CD4-positive, alpha-beta T cell treated with Interleukin-10 for 1 hour (primary cell): ENCODE measurements at places on chromosomes 16 and 17.

- DNase-seq = no peak
Measured at GRCh38 chr17:81444610-81445339, 49.5 kb downstream of the BAHCC1 start.

DNA sequence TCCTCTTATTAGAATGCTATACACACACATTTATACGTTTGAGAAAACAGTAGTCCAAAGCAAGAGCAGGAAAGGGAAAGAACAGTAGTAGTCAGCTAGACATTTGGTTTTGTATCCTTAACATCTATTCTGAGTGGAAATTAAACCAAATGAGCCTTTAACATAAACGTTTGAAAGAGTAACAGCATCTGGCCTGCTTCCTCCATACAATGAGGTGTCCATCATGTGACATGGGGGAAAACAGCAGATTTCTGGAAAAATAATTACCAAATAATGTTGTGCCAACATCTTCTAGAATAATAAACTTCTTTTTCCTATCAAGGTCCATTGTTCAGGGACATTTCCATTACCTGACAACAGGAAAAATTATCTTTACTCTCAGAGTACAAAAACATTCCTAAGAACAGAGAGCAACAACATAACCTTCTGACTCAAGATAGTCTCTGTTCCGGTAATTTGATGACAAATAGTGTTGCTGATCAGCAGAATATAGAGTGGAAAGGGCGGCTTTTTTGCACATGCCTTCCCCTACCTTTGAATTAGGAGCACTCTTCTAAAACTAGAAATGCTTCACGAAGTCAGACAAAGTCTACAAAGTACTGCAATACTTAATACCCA lies 20.2 kb downstream of the CYTH1 start:
- peak; percentile 40 for DNase-seq

DNA sequence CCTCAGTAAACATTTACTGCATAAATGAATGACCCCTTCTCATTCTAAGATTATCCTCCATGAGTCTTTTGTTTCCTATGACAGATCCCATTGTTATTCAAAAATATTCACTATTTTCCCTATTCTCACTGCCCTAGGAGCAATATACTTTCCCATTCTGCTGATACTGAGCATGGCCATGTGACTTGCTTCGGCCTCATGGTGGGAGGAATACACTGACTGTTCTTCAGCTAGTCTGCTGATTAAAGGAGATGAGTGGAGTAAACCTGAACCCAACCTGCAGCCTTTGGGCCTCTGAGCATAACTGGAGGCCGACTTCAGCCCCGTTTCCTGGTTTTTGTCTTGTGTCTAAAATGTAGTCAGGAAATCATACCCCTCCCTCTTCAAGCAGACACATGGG lies 531.8 kb upstream of the SALL1 start:
- DNase-seq = no peak

GRCh38 chr16:27826081-27826892 lies 237.2 kb downstream of the GSG1L start:
- DNase-seq = no peak

GRCh38 chr17:63792055-63792729 lies 18.2 kb downstream of the DDX42 start:
- DNase-seq = no peak

DNA sequence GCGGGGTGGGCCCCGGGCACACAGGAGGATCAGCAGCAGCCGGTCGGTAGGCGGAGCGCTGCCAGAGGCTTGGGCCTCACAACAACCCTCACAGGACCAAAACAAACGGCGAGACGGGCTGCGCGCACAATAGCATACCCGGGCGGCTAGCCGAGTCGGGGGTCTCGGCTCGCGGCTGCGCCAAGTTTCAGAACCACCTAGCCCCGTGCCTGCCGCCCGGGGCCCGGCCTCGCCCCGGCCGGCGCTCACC lies 732 bp downstream of the ULK2 start:
- peak; percentile 49 for DNase-seq

GRCh38 chr16:69444873-69445517 lies 20.6 kb downstream of the CYB5B start:
- DNase-seq = no peak

- DNase-seq = peak; percentile 61
Measured at GRCh38 chr17:47978324-47978723, 7.4 kb downstream of the CDK5RAP3 start.

GRCh38 chr17:61406971-61407911 lies 7.6 kb downstream of the TBX2 start:
- DNase-seq = no peak

DNA sequence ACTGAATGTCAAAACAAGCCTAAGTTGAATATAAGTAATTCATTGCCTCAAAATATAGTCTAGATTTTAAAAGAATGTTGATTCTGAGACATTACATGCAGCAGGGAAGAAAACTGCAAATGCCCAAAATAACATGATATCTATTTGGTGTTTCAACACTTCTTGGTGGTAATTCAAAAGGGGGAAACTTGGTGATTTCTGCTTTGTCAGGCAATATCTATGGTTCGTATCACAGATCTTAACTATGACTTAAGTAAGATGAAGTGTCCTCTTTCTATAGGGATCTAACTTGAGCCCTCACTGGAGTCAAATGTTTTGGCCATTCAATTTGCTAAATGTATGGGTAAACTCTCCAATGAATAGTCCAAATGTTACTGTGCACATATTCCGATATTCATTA lies 44.6 kb downstream of the GNA13 start:
- DNase-seq = no peak

GRCh38 chr16:24853830-24854229 lies 8.1 kb downstream of the SLC5A11 start:
- no peak for DNase-seq

DNA sequence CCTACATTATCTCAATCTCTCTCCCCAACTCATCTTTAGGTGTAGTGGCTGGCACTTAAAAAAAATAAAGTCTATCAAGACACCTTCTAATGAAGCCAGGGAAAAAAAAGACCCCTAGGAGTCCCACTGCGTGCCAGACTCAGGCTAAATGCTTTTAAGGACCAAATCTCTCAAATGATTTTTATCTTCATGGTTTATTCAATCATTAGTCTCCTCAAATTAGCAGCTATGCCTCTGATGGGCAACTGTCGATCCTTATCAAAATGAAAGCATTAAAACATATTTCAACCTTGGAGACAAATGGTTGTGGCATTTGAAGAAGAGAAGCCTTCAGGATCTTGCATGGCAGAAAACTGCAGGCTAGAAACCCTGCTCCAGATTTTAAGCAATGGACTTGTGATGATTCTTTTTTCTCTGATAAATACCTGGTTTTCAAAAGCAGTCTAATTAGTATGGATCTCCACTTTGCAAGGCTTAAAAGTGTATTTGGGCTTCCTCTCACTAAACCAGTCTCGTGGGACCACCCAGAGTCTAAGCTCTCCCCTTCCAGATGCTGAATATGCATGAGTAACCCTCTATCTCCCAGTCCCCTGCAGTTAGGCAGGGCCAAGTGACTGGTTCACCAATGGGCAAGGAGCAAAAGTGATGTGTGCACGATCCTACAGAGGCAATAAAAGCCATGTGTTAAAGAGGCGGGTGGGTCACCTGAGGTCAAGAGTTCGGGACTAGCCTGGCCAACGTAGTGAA lies 14.9 kb downstream of the ITPRIPL2 start:
- DNase-seq = no peak

DNA sequence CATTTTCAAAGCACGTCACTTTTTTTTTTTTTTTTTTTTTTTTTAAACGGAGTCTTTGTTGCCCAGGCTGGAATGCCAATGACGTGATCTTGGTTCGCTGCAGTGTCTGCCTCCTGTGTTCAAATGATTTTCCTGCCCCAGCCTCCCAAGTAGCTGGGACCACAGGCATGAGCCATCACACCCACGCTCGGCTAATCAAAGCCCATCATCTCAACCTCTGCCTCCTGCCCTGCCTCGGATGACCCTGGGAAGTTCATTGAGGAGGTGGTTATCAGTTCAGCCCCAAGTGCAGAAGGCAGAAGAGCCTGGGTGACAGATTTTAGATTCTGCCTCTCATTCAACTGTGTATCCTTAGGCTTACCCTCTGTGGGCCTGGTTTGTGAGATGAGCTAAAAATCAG lies 484.9 kb upstream of the EEF2KMT start:
- DNase-seq = no peak

- no peak for DNase-seq
Measured at GRCh38 chr16:66137853-66138252, 228.6 kb upstream of the CDH5 start.

- DNase-seq = no peak
Measured at GRCh38 chr16:86618431-86619238, 40.3 kb downstream of the FOXL1 start.

- DNase-seq = peak; percentile 12
Measured at GRCh38 chr16:75305364-75306098, 54.1 kb upstream of the BCAR1 start.

DNA sequence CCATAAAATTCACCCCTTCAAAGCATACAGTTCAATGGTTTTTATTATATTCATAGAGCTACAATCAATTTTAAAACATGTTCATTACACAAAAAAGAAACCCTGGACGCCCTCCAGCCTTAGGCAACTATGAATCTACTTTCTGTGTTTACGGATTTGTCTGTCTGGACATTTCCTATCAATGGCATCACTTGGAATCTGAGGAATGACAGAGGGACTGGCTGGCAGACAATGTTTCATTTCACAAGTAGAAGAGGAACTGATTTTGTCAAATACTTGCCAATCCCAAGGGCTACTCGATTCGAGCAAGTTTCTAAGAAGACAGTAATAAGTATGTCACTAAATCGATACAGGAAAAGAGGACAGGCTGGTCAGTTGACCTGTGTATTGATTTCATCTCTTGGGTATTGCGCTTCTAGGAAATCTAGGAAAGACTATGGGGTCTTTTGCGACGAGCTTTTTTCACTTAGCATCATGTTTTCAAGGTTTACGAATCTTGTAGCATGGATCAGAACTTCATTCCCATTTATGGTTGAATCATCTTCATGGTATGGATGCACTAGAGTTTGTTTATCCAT lies 56.6 kb downstream of the RGS9 start:
- no peak for DNase-seq

- no peak for DNase-seq
Measured at GRCh38 chr16:72588551-72588950, 416.6 kb upstream of the PMFBP1 start.

- DNase-seq = no peak
Measured at GRCh38 chr17:8894202-8894671, 26.8 kb upstream of the PIK3R6 start.

DNA sequence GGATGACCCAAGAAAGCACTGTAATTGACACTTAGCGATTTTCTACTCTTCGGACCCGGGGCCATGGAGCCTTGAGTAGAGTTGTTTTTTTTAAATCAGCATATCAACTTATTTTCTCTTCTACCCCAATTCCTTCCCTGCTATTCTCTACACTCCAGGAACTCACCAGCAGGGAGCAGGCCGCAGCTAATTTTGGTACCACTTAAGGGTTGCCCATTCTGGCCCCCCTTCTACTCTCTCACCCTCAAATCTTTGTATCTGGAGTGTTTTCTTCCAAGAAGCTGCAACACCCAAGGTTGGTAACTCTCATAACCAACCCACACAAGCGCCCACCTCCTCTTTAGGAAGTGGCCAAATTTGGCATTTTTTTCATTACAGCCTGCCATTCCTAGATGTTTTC lies 5.5 kb upstream of the ERAL1 start:
- no peak for DNase-seq

- no peak for DNase-seq
Measured at GRCh38 chr17:77670173-77670572, 288.3 kb upstream of the TNRC6C start.

DNA sequence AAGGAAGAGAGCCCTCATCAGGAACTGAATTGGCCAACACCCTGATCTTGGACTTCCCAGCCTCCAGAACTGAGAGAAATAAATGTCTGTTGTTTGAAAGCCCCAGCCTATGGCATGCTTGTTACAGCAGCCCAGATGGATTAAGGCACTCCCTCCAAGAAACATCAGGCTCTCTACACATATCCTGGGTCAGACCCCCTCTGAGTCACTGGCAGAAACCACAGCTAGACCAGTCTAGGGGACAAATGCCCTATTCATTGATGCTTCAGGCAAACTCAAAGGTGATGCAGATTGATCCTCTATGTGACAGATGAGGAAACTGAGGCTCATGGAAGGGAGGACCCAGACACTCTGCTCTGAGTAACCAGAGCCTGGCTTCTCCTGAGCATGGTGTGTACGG lies 116.8 kb downstream of the WSCD1 start:
- DNase-seq = no peak

- DNase-seq = no peak
Measured at GRCh38 chr16:1768767-1769401, 2.5 kb downstream of the NME3 start.

DNA sequence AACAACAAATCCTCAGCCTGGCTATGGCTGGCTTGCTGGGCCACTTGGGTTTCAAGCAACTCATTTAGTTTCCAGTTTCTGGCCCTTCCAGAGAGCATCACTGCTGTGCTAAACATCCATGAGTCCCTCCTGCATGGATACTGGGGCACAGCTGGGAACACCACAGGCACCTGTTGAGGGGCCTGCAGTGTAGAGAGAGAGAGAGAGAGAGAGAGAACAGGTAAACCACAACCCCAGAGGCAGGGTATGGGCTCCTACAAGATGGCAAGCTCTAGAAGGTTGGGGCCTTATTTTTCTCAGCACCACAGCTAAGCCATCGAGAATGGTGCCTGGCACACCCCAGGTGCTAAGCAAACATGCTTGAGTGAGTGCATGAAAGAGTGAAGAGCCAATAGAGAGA lies 120.3 kb downstream of the RBFOX3 start:
- no peak for DNase-seq

GRCh38 chr17:44541884-44542581 lies 15.3 kb upstream of the FZD2 start:
- no peak for DNase-seq

- DNase-seq = no peak
Measured at GRCh38 chr16:25692351-25692741, 587 bp downstream of the HS3ST4 start.

GRCh38 chr17:73228748-73229236 lies 32.9 kb downstream of the CPSF4L start:
- peak; percentile 33 for DNase-seq

DNA sequence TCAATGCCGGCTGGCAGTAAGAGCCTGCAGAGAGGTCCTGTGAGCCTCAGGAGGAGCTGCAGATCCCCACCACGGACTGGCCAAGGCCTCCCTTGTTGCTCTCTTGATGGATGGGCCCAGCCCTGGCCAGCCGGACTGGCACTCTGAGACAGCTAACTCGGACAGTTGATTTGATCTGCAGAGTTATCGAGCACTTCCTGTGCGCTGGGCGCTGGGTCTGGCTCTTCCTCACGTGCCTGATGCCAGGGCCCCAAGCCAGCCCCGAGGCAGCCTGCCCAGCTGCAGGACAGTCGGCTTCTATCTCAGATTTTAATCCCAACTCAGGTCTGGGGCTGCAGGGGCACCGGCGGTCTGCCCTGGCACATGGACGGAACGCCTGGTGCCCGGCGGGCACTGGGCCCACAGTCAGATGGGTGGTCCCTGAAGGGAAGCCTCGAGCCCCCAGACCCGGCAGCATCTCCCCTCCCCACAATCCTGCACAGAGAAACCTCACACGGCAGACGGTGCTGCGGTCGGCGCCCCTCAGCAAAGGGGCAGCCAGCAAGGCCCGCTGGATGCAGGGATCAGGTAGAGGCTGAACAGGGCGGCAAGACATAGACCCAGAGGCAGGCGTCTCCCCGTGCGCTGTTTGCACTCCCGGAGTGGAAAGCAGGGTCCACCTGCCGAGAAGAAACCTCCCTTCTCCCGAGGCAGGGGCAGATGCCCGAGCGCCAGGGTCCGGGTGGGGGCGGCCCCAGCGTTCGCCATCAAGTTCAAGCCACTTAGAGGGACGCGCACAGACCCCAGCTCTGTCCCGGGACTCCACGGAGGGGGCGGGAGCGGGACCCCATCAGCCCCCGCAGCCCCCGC lies 34.0 kb downstream of the TIMM22 start:
- no peak for DNase-seq
